ENCODE measurements at places on chromosomes 13 and 19. TPM values are rescaled to one million over a fixed set of nuclear protein-coding genes. Genes with fewer than 3 reads are reported as not detected.

- DNase-seq = no peak
These were observed 146.7 kb upstream of the FNDC3A start for GRCh38 chr13:48828962-48829411.

DNA sequence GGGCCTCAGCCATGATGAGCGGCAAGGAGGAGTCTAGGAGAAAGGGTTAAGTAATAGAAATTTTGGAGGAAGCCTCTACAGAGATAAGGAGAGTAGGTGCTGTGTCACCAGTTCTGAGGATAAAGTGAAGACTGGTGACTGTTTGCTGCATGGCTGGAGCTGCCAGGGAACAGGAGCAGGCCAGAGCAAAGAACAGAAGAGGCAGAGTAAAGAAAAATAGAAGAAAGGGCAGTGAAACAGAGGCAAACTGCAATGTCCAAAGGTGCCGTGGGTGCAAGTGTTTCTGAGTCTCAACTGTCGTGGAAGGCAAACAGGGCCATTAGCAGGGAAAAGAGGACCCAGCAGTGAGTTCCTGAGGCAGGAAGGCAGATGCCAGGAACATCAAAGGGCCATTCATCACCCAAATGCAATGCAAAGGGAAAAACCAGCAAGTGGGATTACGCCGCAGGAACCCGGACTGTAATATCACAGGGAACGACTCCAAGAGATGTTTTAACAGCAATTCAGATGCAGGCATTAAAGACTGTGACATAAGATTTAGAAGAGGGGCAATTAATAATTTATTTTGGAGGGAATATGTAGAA, 318.3 kb downstream of the FOXO1 start:
- no peak for DNase-seq

- DNase-seq = no peak
These were observed 22.5 kb downstream of the LGALS16 start for GRCh38 chr19:39677961-39678889.

DNA sequence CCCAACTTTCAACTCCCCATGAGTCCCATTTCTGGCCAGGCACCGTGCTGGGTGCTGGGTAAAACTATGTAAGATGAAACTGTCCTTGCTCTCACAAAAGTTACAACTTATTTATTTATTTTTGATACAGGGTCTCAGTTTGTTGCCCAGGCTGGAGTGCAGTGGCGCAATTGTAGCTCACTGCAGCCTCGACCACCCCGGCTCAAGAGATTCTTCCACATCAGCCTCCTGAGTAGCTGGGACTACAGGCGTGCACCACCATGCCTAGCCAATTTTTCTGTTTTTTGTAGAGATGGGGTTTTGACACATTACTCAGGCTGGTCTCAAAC, 12.9 kb upstream of the CADM4 start:
- DNase-seq = no peak

The ZNF491 gene
- 0.13 TPM for total RNA-seq

All from activated T-cell treated with anti-CD3 and anti-CD28 coated beads, Interleukin-2, amount 50 U/mL, for 4 hours (primary cell).